A549 treated with GW870086 at 1 μM for 4 hours (cell line): ENCODE measurements at places on chromosomes 5 and 9. TPM values are rescaled to one million over a fixed set of nuclear protein-coding genes. Genes with fewer than 3 reads are reported as not detected.

The OLFM1 gene
- total RNA-seq: 8.9 to 10.7 TPM (median 9.3 TPM) in 5 replicates

The ERAP2 gene
- total RNA-seq: 0.84 to 1.9 TPM (median 1.4 TPM) in 5 replicates

The MARVELD2 gene
- 2.2 to 3.2 TPM (median 2.4 TPM) in 5 replicates for total RNA-seq

The IFT74 gene
- total RNA-seq: 10.9 to 15.2 TPM (median 13.4 TPM) in 5 replicates

The CER1 gene
- not detected in 5 replicates for total RNA-seq

The TUSC1 gene
- 4.3 to 7.1 TPM (median 6.2 TPM) in 5 replicates for total RNA-seq

The PHYKPL gene
- total RNA-seq: 4.3 to 9.8 TPM (median 8.3 TPM) in 5 replicates
